Suprapubic skin (tissue), 4 donors: ENCODE measurements at places on chromosomes 5 and 9. TPM values are rescaled to one million over a fixed set of nuclear protein-coding genes. Genes with fewer than 3 reads are reported as not detected.

HBEGF gene
- total RNA-seq, result 189 TPM

MPDZ gene
- 4.7 TPM for total RNA-seq

DNA sequence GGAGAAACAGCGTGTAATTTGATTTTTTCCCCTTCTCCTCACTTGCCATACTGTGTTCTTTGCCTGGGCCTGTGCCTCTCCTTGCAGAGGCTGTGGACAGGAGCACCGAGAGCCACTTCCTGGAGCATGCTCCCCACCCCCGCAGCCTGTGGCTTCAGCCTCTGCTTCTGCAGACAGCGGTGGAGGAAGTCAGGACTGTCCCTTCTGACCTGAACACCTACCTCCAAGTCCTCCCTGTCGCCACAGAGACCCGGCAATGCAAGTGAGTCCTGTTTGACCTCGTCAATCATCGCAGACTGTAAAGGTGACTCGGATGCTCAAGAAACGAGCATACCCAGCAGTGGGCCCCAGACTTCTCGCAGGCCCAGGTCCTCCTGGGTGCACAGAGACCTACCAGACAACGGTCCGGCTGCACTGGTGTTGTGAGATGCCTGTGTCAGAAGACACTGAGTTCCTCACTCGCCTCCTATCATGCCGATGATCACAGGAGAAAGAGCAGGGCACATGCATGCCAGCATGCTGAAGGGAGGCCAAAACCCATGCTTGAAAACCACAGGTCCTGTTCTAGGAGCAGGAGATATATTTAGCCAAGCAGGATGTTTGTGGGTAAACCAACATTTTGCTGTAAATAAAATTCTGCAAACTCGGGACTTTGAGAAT, 198.8 kb downstream of the AUH start:
- H3K4me1 ChIP-seq, result peaks cover 30% of the 10 kb centered on the region
- H3K36me3 ChIP-seq, result no peaks in the 10 kb centered on the region
- H3K4me3 ChIP-seq, result peak overlapping the region; percentile 6
- H3K27me3 ChIP-seq, result no peaks in the 10 kb centered on the region
- no peak for DNase-seq
- peak overlapping the region; percentile 36 for H3K27ac ChIP-seq

DNA sequence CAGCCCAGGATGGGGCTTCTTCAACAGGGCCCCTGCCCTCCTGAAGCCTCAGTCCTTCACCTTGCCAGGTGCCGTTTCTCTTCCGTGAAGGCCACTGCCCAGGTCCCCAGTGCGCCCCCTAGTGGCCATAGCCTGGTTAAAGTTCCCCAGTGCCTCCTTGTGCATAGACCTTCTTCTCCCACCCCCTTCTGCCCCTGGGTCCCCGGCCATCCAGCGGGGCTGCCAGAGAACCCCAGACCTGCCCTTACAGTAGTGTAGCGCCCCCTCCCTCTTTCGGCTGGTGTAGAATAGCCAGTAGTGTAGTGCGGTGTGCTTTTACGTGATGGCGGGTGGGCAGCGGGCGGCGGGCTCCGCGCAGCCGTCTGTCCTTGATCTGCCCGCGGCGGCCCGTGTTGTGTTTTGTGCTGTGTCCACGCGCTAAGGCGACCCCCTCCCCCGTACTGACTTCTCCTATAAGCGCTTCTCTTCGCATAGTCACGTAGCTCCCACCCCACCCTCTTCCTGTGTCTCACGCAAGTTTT, 23.6 kb downstream of the PCDHGC5 start:
- peak; percentile 93 for DNase-seq
- H3K27ac ChIP-seq, result peak overlapping the region; percentile 93
- H3K27me3 ChIP-seq, result no peaks in the 10 kb centered on the region
- H3K36me3 ChIP-seq, result peaks cover 42% of the 10 kb centered on the region
- peaks cover 80% of the 10 kb centered on the region for H3K4me1 ChIP-seq

DNA sequence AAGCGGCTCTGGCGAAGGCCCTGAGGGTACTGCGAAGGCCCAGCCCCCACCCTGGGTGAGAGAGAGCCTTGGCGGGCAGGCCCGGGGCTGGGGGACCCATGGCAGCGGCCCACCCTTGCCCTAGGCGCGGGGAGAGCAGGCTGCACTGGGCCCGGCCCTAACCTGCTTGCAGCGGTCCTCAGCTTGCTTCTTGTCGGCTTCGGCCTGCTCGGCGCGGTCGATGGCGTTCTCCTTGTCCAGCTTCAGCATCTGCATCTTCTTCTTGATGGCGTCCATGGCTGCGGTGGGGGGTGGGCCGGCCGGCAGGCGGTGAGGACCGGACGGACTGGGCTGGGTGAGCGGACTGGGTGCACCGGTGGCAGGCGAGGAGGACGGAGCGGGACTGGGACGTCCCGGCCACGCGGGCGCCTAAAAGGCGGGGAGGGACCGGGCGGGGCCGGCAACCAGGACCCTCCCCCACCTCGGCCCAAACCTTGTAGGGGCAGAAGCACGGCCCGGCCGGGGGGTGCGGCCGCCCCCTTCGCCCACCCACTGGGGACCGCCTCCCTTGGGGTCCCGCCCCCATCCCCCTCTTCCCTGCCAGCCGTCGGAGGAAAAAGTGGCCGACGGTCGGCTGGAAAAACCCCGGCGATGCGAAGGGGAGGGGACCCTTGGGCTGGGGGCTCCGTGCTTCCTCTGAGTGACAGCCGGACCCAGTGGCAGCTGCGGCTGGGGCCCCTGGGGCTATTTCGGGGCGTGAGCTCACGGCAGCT, at the start of gene TPM2:
TPM2 (minus strand) TSS at position 384 of the 752 bp plus-strand sequence; CDS start at position 276, 108 bp downstream.
- H3K36me3 ChIP-seq, result peaks cover 9% of the 10 kb centered on the region
- peak within 1 kb of the TSS; percentile 65 for H3K4me3 ChIP-seq
- peak within 1 kb of the TSS; percentile 84 for H3K27ac ChIP-seq
- H3K27me3 ChIP-seq, result no peaks in the 10 kb centered on the region
- H3K4me1 ChIP-seq, result peaks cover 20% of the 10 kb centered on the region
- no peak for DNase-seq

DNA sequence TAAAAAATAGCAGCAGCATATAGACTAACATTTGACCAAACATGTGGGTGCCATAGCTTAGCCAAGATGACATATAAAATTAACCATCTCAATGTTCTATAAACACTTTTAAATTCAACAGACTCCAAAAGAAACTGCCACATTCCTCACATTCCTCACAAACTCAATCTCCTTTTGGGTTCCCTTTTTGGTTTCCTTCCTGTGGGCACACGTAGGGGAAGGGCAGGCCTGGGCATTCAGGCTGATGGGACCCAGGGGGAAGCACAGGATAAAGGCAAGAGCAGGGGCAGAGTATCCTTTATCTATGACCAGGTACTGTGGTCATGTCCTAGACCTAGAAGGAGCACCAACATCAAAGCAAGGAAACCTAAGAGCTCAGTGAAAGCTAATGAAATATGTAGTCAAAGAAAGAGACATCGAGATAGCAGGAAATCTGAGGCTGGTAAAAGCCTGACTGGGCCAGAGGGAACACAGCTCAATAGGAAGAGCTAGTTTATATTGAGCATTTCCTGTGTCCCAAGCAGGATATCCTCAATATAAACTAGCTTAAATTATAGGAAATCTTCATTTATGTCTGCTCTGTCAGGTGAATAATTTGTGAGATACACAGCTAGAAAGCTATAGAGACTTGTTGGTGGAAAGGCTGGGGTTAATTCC, 13.6 kb upstream of the ERAP1 start:
- peaks cover 26% of the 10 kb centered on the region for H3K4me1 ChIP-seq
- no peak overlapping the region for H3K27ac ChIP-seq
- no peaks in the 10 kb centered on the region for H3K27me3 ChIP-seq
- H3K36me3 ChIP-seq, result no peaks in the 10 kb centered on the region

- no peak overlapping the region for H3K4me3 ChIP-seq
- no peaks in the 10 kb centered on the region for H3K4me1 ChIP-seq
- H3K27me3 ChIP-seq, result no peaks in the 10 kb centered on the region
- no peak for DNase-seq
- H3K27ac ChIP-seq, result no peak overlapping the region
These were observed 669.5 kb downstream of the SLCO4C1 start for GRCh38 chr5:101626572-101626971.

DNA sequence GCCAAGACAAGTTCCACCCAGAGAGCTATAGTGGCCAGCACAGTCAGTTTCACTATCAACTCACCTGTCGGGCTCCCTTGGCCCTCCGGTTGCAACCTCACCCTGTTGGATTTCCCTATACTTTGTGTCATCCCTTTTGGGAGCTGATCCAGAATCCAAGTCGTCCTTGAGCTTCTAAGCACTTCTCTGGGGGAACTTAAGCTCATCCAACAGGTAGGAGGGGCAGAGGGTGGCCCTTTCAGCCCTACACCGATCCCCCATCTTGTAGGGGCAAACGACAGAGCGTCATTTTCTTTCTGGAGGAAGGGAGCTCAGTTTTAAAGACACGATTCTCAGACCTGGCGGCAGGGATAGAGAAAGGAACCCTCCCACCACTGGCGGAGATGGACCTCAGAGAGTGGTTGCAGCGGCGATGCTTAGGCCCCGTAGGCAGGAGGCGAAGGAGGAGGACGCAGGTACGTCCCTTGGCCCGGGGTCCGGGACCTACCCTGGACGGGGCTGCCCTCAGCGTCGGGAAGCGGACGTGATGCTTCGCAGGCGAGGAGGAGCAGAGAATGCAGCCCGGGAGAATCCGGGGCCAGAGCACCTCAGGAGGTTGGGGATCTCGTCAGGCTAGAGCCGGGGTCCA, 519 bp downstream of the ZER1 start:
- peaks cover 29% of the 10 kb centered on the region for H3K4me1 ChIP-seq
- DNase-seq, result no peak
- H3K36me3 ChIP-seq, result no peaks in the 10 kb centered on the region
- no peaks in the 10 kb centered on the region for H3K27me3 ChIP-seq

- H3K27me3 ChIP-seq, result no peaks in the 10 kb centered on the region
- no peak for DNase-seq
- H3K4me1 ChIP-seq, result peaks cover 60% of the 10 kb centered on the region
- H3K36me3 ChIP-seq, result peaks cover 62% of the 10 kb centered on the region
- no peak overlapping the region for H3K4me3 ChIP-seq
These were observed 230.9 kb downstream of the FANCC start for GRCh38 chr9:95086564-95086955.

GRCh38 chr9:115400796-115401195, 282.8 kb upstream of the TNC start:
- H3K27me3 ChIP-seq, result no peaks in the 10 kb centered on the region
- no peaks in the 10 kb centered on the region for H3K36me3 ChIP-seq
- no peaks in the 10 kb centered on the region for H3K4me1 ChIP-seq

- no peaks in the 10 kb centered on the region for H3K36me3 ChIP-seq
- no peak overlapping the region for H3K27ac ChIP-seq
These were observed 110.1 kb downstream of the OSTF1 start for GRCh38 chr9:75198436-75198835.

DNA sequence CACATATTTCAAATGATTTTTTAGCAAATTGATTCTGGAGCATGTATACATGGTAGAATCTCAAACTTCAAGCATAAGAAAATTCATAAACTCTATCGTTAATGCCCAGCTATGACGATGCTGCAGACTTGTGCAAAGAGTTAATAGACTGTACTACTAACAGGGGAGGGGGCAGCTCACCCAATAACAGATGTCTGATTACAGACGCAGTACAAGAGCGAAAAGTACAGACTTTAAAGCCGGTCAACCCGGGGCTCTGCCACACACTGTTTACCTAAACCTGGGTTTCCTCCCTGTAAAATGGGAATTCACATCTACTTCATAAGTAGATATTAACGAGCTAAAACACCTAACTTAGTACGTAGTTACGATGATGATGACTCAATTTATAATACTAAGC, 651 bp downstream of the TRIM23 start:
- no peak for DNase-seq
- peaks cover 2% of the 10 kb centered on the region for H3K36me3 ChIP-seq
- peaks cover 35% of the 10 kb centered on the region for H3K4me1 ChIP-seq
- no peaks in the 10 kb centered on the region for H3K27me3 ChIP-seq
- peak overlapping the region; percentile 95 for H3K4me3 ChIP-seq
- H3K27ac ChIP-seq, result peak overlapping the region; percentile 88

- no peaks in the 10 kb centered on the region for H3K4me1 ChIP-seq
- no peak overlapping the region for H3K4me3 ChIP-seq
- H3K27me3 ChIP-seq, result no peaks in the 10 kb centered on the region
- no peak for DNase-seq
- H3K27ac ChIP-seq, result no peak overlapping the region
These were observed 26.6 kb downstream of the FST start for GRCh38 chr5:53507013-53507412.
